Left colon (tissue), 2 donors: ENCODE measurements at places on chromosomes 5 and 9. TPM values are rescaled to one million over a fixed set of nuclear protein-coding genes. Genes with fewer than 3 reads are reported as not detected.

DNA sequence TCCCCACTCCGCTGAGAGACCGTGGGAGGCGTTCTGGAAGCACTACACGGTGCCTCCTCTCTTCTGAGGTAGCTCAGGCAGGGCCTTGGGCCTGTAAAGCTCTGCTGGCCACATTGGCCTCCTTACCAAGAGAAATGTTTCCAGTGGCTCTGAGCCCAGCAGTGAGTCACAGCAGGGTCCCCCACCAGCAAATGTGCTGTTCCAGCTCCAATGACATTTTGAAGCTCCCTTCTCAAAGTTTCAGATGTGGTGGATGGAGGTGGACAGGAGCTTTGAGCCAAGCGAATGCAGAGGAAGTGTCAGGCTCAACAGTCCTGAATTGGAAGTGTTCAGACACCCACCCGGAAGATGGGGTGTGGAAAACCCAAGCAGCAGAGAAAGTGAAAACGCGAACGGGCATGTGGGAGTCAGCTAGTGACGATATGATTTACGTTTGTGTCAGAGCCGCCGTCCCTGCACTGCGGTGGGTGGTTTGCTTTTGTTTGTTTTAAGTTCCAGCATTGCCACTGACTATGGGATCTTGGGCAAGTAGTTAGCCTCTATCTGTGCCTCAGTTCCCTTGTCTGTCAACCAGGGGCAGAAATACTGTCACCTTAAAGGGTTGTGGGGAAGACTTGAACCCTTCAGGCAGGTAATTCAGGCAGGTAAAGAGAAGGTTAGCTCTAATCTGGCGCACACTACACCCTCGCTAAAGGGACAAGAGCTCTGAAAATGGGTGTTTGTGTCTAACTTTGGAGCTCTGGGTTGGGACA is 38.2 kb downstream of the C5orf15 start:
- DNase-seq: no peak

GRCh38 chr5:156991714-156992113 is 28.7 kb upstream of the TIMD4 start:
- DNase-seq: no peak

GRCh38 chr5:6805841-6806240 is 92.6 kb downstream of the TENT4A start:
- no peak for DNase-seq

- DNase-seq: no peak
These were observed 3.1 kb upstream of the RPL37 start for GRCh38 chr5:40838086-40838485.

DNA sequence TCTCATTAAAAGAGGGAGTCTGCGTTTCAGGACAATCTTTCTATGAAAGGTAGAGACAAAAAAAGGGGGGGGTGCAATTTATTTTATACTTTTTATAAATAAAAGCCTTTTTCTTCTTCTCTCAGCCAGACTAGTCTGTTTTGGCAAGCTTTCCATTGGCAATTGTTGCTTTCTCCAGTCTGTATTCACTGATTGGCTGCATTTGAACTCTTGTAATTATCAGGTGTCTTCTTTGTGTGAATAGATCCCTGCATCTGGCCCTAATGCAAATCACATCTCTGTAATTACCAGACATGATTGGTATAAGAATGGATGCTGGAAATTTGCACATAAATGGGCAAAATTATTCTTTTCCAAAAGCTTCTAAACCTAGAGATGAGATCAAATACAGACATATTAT is 7.6 kb upstream of the EQTN start:
- DNase-seq: no peak

DNA sequence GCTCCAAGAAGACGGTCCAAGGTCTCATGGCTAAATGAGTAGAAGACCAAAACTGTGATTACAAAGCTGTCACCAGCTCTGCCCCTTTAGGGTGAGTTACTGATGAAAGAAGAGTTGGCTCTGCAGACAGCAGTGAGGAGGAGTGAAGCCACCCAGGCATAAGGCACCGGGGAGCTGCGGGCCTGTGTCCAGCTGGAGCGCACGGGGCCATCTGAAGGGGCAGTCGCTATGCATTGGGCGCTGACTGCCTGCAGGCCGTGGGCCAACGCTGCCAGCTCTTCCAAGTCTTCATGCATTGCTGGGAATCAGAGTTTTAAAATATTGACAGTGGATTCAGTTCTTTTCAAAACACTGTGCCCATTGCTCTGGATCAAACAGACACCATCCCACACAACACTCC is 70.3 kb downstream of the DAPK1 start:
- DNase-seq: no peak

DNA sequence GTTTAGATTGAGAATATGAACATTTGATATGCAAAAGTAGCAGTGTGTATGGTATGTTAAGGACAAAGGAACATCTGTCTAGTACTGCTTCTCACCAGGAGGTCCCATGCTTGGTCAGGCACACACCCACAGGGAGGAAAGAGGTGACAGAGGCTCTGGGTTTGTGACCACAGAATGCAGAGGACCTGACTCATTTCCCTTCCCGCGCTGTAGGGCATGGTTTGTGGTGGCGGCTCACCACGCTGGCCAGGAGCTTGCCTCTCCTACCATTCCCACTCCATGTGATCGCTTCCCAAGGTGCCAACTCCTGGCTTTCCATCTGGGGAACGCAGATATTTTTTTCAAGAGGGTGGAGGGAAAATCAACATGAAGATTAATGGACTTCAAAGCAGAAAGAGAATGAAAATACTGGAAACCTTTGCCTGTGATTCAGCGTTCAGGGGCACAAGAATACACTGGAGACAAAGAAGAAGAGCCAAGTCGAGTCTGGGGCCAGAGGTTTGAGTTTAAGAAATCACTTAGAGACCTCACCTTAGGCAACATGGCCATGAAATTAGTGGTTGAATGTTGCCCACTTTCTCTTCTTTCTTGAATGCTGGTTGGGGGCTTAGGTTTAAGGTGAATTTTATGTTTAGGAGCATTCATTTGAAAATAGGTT is 477.8 kb downstream of the CCDC171 start:
- DNase-seq: no peak

GRCh38 chr9:69149321-69149807 is 24.7 kb upstream of the TJP2 start:
- no peak for DNase-seq

Gene ANGPTL2
- total RNA-seq: 6.0 TPM
